SK-N-DZ (cell line): ENCODE measurements at places on chromosomes 5 and 9.

DNA sequence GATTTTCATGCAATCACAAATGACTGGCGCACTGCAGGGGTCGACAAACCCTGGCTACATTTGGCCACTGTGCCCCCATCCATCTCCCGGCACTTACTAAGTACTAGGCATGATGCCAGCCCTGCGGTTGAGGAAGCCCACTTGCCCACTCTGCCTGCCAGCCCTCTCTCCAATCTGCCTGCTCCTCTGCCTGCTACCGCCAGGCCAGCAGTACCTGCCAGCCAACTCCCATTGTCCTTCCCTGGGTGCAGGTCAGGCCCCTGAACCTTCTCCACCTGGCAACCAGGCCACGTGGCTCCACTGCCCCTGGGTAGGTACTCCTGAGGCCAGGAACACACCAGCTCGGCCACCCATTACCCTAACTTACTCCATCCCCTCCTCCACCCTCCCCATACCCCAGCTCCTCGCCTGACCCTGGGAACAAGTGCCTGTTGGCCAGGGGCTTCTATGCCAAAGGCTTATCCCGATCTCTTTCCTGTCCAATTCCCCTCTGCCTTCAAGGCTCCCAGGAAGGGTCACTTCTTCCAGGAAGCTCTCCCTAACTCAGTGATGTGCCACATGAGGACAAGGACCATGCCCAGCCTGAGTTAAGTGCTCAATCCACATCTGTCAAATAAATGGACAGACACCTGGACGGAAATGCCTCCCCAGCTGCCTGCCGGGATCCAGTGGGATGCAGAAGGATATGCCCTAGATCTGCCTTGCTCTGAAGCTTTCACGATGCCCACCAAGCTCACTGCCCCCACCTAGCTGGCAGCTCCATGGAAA lies 6.6 kb downstream of the EEIG1 start:
- DNase-seq, result no peak

DNA sequence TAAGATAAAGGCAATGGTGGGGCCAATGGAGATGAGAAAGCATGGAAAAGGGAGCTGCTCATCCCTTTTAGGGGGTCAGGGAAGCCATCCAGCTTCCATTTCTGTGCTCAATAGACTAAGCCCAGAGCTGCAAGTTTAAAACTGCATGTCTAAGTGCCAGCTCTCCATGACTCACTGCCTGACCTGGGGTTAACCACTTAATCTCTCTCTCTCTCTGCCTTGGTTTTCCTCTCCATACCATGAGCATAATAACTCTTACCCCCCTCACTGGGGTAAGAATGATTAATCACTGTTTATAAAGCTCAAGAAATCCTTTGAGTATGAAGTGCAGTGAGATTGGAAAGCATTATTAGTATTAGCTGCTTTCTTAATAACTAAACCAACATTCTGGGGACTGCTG lies 1382.4 kb upstream of the WWC1 start:
- no peak for DNase-seq

DNA sequence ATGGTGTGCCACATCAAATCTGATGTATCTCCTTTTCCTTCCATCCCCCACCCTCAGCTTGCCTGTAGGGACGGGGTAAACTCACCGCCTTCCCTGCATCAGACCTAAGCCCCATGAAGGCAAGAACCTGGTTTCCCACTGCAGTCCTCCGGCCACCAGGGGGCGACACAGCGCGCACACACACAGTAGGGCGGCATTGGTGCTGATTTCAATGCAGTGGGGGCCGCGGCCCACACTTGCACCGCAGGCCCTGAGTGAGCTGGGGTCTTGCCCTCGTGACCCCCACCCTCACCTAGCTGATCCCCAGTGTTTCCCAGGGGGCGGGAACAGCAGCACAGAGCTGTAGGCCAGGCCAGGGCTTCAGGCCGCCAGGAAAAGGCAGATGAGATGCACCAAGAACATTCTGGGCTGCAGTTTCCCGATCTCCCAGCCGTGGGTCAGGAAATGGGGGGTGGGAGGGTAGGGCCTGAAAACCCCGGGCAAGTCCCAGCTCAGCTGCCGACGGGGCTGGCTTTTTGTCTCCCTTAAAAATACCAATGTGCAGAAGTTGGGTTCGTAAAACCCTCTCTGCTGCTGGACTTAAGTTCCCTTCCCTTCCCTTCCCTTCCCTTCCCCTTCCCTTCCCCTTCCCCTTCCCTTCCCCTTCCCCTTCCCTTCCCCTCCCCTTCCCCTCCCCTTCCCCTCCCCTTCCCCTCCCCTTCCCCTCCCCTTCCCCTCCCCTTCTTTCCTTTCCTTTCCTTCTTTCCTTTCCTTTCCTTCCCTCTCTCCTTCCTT lies 19.5 kb downstream of the FAM163B start:
- no peak for DNase-seq

DNA sequence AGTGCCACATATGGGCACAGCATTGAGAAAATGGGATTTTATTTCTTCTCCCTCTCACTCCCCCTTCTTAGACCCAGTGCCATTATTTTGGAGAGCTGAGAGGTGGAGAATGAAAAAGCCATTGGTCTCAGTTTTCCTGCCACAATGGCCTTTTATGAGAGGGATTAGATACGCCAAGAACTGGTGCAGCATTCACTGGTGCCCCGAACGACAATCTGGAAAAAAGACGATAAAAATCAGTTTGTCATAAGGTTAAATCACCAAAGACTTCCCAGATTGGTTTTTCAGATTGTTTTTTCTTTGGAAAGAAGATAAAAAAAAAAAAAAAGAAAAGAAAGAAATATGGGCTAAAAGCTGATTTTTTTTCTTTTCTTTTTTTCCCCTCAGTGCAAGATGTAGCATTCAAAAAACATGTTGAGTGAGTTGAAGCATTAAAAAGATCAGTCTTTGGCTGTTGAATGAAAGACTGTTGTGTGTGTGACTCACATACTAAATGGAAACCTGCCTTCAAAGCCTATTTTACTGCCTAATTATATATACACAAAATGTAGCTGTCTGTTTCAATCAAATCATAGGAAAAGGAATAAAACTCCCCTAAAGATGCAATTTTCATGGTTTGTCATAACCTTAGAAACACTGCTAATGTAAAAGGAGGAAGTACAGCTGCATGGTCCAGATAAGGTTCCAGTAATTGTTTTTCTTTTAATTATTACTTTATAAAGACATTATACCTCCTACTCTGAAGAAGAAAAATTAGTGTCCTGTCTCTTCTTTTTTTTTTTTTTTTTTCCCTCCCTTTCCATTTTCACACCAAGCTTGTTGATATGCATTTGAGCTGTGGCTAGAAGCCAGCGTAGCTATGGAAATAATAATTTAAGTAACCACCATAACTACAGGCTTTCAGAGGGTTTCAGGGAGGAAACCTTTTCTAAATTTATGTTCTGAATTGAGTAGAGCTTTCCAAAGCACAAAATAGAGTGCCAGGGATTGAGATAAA lies 27.2 kb upstream of the ZNF608 start:
- DNase-seq, result no peak

DNA sequence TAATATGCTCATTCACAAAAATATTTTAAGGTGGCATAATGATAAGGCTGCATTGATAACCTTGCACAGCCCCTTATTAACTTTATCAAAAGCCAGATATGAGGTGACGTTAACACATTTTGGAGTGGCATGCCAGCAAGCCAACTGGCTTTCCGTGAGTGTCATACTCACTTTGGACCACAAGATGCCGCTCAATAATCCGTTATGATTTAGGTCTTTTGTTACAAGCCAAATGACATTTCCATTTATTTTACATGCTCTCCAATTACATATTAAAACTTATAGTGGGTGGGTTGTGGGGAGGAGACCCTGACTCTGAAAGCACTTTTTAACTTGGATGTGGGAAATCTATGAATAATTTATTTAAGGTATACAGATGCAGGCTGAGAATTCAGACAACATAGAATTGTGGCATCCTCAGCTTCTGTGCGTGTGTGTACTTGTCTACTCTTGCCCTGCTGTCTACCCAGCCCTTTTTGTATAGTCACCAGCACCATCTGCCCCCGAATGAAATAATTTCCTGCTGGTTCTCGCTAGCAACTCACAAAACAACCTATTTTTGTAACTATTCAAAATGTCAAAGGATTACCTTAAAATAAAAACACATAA lies 305.1 kb downstream of the PSAT1 start:
- DNase-seq, result peak; percentile 66

- no peak for DNase-seq
Measured at GRCh38 chr9:123422635-123423310, 66.8 kb downstream of the CRB2 start.

DNA sequence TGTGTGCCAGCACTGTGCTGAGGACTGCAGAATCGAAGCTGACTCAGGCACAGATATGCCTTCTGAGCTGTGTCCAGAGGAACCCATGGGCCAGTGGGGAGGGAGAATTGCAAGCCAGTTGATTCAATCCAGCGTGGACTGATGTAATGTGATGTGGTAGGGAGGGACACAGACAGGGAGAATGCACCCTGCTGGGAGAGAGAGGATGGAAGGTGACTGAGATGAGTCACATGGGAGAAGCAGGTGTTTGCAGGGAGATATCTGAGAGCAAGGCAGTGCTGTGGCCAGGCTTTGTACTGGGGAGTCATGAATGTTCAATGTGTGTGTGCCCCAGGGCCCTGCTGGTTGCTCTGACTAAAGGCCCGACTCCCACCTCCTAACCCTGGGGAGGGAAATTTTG lies 75.7 kb downstream of the IRX1 start:
- no peak for DNase-seq

- no peak for DNase-seq
Measured at GRCh38 chr5:175415303-175415702, 28.7 kb downstream of the DRD1 start.

DNA sequence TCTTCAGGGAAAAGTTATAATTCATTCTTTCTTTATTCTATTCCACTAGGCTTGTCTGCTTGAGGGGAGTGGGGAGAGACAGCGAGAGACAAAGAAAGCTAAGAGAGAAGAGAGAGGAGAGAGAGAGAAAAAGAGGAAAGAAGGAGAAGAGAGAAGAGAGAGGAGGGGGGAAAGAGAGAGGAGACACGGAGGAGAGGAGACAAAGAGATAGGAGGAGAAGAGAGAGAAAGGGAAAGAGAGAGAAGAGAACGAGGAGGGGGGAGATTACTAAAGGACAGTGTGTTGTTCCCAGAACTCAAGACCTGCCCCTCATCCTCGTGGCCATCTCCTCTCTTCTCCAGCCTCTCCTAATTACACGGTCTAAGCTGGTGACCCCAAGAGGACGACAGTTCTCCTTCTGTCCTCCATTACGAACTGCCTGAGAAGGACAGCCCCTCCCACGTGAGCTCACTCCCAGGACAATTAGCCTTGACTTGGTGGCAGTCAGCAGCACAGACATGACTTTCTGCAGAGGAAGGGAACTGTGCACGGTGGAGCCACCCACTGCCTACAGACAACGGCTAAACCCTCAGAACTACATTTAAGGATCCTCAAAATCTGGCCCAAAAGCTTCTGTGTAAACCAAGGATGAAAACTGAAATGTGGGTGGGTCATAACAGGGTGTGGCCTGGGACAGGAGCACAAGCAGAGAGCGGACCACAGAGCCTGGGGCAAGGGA lies 99.1 kb downstream of the COL23A1 start:
- DNase-seq, result no peak

GRCh38 chr9:121353241-121354061 lies 16.6 kb downstream of the STOM start:
- no peak for DNase-seq

DNA sequence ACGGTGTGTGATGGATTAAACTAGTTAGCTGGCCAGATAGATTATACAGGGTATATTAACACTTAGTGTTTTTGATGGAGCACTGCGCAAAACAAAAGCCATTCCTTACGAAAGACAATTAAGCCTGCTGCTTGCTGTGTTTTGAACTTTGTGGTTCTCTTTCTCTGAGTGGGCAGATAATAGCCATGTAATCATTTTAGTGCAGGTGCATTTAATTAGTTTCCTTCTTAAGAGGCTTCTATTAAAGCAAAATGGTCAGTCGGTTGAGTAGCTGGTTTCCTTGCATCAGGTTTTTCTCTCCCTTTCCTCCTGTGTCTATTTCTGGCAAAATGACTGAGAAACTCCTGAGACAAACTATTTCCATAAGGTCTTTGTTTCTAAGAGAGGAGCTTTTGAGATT lies 512.5 kb downstream of the DMAC1 start:
- peak; percentile 24 for DNase-seq

- DNase-seq, result no peak
Measured at GRCh38 chr9:5801739-5802113, 31.2 kb downstream of the ERMP1 start.

DNA sequence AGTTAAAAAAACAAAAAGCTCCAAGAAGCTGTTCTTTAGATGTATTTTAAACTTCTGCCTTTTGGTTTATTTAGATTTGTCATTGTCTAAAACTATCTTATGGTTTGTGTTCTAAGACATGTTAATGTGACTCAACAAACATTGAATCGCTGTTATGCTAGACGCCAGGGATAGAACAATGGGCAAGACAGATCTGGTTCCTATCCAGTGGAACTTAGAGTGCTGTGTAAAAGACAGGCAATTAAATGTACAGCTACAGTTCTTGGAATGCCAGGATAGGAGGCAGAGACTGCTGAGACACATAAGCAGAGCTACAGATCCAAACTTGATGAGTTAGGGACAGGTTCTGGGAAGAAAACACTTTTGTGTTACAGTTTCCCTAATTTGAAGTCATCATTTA lies 22.4 kb downstream of the LYRM7 start:
- no peak for DNase-seq

DNA sequence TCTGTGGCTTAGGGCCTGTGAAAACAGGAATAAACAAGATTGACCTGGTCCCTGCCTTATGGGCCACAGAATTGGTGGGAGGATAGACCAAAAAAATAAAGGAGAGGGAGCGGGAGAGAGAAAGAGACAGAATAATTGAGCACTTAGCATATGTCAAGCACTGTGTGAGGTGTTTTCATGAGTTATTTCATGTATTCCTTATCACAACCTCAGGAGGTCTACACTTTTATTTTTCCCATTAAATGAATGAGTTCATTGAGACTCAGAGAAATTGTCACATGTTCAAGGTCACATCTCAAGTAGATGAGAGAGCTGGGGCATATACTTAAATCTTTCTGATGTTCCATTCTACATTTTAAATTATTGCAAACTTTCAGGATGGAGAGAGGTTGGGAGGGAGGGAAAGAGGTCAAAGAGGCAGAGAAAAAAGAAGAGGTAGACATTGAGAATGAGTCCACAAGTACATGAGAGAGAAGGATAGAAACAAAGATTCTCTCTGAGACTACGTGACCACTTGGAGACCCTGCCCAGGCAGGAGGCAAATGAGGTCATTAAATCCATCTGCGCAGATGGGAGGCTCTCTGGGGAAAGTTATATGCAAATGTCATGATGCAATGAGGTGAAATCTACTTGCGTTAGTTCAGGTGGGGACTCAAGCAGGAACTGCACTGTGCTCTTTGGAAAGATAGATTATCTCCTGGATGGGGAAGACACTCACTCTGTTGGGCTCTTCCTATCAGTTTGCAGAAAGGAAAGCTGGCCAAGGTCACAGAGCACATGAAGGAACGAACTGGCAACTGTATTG lies 241.5 kb downstream of the PAPPA start:
- DNase-seq, result no peak

GRCh38 chr5:145510769-145511168 lies 324.4 kb downstream of the PRELID2 start:
- DNase-seq, result peak; percentile 16
